ENCODE measurements at places on chromosomes 7 and 10. TPM values are rescaled to one million over a fixed set of nuclear protein-coding genes. Genes with fewer than 3 reads are reported as not detected.

Gene ADRB1
- 0.05 TPM for polyA plus RNA-seq

DNA sequence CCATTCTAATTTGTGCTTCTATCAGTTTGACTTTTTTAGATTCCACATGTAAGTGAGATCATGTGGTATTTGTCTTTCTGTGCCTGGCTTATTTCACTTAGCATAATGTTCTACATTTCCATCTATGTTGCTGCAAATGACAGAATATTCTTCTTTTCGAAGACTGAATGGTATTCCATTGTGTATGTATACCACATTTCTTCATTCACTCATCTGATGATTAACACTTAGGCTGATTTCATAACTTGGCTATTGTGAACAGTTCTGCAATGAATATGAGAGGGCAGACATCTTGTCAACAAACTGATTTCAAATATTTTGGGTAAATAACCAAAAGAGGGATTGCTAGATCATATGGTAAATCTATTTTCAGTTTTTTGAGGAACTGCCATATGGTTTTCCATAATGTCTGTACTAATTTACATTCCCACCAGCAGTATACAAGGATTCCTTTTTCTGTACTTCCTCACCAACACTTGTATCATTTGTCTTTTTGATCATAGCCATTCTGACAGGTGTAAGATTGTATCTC lies 52.9 kb downstream of the ZNF22 start:
- DNase-seq = no peak

DNA sequence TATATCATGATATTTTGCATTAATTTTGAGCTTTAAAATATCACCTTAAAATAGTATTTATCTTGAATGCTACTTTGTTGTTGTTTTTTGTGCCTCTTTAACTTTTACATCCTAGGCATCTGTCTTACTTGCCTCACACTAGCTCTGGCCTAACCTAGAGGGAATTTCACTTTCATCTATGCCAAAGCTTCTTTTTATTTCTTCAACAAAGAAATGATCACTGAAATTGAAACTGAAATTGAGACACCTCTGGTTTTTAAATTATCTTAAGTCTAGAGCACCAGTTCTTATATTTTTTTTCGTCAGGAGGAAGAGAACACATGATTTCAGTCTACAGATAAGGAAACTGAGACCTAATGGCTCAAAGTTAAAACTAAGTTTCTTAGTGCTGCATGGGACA lies 3.5 kb upstream of the SCIN start:
- DNase-seq = no peak

GRCh38 chr7:84049071-84049836 lies 145.3 kb downstream of the SEMA3A start:
- DNase-seq = no peak

Gene MRPL43
- polyA plus RNA-seq = 73.6 TPM

DNA sequence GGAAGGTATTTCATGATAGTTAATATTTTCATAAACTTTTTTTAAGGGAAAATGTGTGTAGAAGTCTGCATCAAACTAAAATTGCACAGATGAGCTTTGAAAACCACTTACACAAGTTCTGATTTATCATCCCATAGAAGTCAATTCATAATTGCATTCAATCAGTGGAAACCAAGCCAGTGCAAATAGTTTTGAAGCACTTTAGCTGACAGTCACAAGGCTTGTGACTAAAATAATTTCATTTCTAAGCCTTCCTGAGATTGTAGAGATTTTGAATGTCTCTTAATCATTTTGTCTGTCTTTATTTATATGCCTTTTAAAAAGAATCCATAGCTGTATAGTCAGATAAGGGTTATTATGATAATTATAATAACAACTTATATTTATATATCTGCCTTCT lies 41.4 kb downstream of the EXOC4 start:
- no peak for DNase-seq

- no peak for DNase-seq
These were observed 44.3 kb upstream of the INPP5A start for GRCh38 chr10:132493246-132493755.

Gene CCL24
- 0.24 TPM for polyA plus RNA-seq

DNA sequence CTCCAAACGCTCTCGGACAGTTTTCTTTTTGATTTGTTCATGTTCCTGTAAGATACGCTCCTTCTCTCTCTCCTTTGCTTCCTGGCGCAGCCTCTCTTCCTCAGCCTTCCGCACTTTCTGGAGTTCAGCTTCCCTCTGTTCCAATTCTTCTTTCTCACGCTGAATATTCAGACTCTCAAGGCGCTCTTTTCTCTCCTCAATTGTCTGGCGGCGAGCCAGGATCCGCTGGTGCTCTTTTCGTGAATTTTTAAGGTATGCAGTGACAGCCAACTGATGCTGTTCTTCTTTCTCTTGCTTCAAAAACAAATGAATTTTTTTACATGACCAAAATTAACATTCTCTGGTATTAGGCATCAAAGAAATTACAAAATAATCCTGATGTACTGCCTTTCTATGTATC lies 22.6 kb downstream of the EIF3A start:
- no peak for DNase-seq

Gene EGFR
- 20.1 TPM for polyA plus RNA-seq

Gene COBL
- polyA plus RNA-seq = 117 TPM

DNA sequence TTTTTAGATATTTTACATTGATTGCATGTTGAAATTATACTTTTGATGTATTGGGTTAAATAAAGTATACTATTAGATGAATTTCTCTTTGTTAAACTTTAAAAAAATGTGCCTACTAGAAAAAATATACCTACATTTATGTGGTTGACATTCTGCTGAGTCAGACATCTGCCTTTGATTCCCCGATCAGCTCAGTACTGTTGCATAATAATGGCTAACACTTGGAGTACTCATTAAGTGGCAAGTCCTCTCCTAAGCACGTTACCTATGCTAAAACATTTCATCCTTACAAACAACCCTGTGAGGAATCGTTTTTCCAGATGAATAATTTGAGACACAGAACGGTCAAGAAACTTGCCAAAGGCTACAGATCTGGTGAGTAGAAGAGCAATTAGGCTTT lies 14.0 kb upstream of the SEM1 start:
- no peak for DNase-seq

Gene ANLN
- 18.1 TPM for polyA plus RNA-seq

- DNase-seq = no peak
These were observed 35.0 kb downstream of the KIF11 start for GRCh38 chr10:92627845-92628480.

Gene SLC29A4
- polyA plus RNA-seq = 37.6 TPM

- no peak for DNase-seq
These were observed 527 bp downstream of the PDIA4 start for GRCh38 chr7:149027611-149028345.

Gene TRPV6
- 0.09 TPM for polyA plus RNA-seq

Gene CTTNBP2
- 1.1 TPM for polyA plus RNA-seq

- DNase-seq = no peak
These were observed 377.0 kb downstream of the TCERG1L start for GRCh38 chr10:130934293-130935127.

DNA sequence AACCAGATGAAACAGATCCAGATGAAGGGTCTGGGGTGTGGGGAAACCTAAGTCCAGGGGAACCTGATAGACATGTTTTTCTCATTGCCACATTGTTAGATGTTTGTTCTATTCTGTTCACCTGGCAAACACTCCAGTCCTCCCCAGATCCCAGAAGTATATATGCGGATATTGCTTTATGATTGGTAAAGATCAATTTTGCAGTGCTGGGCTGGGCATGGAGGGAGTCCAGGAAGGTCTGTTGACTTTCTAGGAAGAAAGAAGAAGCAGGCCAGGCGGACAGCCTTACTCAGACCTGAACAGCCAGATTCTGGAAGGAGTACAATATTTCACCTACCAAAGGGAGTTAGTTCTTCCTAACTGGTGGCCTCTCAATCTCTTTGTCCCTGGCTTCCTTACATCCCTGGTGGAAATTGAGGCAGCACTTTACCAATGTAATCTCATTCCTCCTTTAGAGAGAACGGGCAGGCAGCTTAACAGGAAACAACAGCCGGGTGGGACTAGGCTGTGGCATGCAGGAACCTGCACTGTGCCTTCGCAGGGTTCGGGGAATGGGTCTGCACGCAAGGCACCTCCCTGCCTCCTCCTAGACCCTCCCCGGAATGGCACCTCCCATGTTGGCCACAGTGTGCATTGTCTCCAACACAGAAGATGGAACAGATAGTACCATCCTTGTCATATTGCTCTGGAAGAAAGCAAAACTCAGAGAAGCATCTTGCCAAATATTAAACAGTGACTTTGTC lies 930 bp downstream of the GIMAP6 start:
- no peak for DNase-seq

GRCh38 chr10:106967452-106967851 lies 197.1 kb downstream of the SORCS1 start:
- DNase-seq = no peak

- no peak for DNase-seq
These were observed 128.0 kb downstream of the NRCAM start for GRCh38 chr7:108328174-108328651.

DNA sequence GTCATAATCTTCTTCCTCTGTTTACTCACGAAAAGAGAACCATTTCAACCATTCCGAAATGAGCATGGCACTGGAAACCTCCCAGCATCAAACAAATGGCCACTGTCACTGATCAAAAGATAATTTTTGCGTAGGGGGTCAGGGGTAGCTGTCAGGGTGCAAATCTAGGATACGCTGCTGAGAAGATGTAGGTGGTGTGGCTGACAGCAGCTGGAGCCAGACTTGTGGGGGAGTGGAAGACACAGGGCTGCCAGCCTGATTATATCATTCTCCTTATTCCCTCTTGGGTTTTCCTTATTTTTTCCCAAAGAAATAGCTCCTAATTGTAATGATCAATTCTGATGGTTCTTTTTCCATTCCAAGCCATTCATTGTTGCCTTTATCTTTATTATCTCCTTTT lies 266.1 kb downstream of the SORCS1 start:
- no peak for DNase-seq

DNA sequence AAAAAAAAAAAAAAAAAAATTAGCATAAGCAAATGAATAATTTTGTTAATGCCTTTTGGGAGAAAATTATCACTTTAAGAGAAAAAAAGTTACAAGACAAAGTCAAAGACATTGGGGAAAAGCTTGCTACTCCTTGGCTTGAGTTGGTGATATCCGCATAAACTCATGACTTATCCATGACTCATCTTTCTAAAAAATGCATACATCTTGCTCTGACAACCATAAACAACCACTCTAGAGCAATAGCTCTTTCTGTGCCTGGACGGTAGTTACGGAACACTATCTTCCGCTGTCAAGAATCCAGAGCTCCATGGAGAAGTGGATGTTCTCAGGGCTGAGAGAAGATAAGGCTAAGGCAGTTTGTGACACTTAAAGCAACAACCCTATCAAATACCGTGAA lies 281.1 kb upstream of the PFKP start:
- DNase-seq = no peak

DNA sequence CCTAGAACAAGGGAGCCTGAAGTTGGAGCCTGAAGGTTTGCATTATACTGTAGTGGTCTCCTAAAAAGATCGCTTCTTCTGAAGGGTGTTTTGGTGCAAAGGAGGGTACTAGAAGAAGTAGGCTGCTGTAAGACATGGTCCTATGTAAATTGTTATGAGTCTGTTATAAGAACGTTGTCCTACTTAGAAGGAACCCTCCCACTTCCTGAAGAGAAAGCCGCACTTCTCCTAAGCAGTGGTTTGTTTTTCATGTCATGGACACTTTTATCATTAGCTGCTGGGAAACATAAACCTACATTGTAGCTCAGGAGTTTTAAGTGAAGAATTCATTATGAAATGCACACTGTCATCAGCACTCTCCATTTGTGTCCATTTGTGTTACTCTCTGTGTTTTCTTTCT lies 129.1 kb upstream of the ITGB1 start:
- DNase-seq = no peak

DNA sequence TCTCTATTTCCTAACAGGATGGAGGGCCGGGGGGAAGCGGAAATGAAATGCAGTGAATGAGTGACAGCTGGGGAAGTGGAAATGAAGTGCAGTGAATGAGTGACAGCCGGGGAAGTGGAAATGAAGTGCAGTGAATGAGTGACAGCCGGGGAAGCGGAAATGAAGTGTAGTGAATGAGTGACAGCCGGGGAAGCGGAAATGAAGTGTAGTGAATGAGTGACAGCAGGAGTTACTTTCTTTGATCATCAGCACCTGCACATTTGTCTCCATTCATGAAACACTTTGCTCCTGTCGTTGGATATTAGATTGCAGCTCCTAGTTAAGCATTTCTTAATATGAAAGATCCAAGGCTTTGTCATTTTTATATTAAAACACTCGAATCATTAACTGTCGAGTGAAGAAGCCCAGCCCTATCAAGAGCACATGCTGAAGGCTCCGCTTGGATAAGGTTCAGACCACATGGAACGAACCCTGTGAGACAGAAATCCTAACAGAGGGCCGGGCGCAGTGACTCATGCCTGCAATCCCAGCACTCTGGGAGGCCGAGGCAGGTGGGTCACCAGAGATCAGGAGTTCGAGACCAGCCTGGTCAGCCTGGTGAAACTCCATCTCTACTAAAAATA lies 406.0 kb upstream of the ADARB2 start:
- DNase-seq = no peak

Gene CACNB2
- 1.5 TPM for polyA plus RNA-seq

GRCh38 chr10:110498982-110499795 lies 1.5 kb downstream of the DUSP5 start:
- no peak for DNase-seq

Gene PTPN20
- polyA plus RNA-seq = 0.56 TPM

DNA sequence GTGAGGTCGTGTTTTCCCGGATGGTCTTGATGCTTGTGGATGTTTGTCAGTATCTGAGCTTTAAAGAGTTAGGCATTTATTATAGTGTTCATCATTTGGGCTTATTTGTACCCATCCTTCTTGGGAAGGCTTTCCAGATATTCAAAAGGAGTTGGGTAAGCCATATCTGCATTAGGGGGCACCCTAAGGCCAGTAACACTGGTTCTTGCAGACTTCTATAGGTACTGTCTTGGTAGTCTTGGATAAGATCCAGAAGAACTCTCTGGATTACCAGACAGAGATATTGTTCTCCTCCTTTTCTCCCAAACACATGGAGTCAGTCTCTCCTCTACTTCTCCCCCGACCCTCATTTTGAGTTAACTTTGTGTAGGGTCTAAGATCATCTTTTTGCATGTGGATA lies 92.8 kb downstream of the SDK1 start:
- DNase-seq = no peak

GRCh38 chr10:759898-760477 lies 70.5 kb upstream of the DIP2C start:
- DNase-seq = no peak

- no peak for DNase-seq
These were observed 42.0 kb downstream of the ANXA8 start for GRCh38 chr10:47441938-47442337.

Gene KLLN
- polyA plus RNA-seq = 0.27 TPM

DNA sequence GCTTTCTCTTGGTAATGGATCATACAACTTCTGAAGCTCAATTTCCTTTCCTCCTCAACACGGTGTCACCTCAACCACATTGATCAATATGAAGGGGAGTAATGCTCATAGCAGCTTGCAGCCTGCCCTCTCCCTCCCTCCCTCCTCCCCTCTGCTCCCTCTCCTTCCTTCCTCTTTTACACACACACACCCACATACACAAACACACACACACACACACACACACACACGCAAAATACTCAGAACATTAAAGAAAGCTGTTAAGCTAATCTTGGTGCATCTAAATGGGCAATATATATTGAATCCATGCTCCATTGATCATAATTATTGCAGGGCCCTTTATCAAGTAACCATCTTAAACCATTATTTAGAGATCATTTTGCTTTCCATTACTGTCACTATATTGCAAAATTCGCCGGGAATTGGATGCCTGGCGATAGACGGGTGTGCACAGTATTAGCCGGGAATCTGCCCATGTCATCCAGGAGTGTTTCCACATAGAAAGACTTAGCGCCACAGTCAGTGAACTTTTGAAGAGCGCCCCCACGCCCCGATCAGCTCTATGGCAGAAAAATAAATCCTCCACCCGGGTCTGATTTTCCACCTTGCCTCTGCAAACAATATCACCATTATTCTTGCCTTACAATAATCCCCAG lies 122.0 kb downstream of the PRLHR start:
- no peak for DNase-seq

Gene PLEKHA8
- 11.2 TPM for polyA plus RNA-seq

Data from forelimb muscle (tissue), 1 donor.